ENCODE measurements at places on chromosomes 13 and 19.

DNA sequence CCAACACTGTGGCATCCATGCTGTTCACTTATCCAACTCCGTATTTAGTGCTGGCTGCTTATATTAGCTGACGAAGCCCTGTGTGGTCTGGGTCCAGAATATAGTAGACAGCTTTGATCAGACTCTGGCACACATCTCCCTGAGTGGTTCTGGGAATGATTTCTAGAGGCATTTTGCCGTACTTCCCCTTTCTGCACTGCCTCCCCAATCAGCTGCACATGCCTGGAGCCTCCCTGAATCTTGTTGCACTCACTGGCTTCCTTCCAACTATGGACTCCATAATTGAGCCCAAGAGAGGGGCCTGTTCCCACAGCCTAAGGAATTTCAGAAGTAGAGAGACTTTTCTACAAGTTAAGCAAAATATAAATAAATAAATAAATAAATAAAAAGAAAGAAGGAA, 30.4 kb upstream of the PCDH8 start:
- no peak for DNase-seq

DNA sequence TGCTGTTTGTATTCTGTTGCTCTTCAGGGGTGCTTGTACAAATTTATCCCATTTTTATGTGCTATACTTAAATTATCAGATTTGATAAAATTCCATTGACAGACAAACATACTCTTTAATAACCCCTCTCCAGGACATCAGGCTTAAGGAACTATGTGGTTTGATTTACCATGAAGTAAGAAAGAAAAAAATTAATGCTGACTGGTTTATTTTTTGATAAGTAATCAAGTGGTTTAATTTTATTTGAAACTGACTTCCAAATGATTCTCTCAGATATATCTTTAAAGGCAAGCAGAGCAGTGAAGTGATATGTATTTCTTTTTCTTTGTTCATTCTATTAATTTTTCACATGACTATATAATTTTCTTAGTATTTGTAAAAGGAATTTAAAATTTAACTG, 1168.1 kb downstream of the OLFM4 start:
- DNase-seq, result no peak

- DNase-seq, result no peak
Measured at GRCh38 chr13:63308549-63309165, 1893.0 kb upstream of the PCDH20 start.

DNA sequence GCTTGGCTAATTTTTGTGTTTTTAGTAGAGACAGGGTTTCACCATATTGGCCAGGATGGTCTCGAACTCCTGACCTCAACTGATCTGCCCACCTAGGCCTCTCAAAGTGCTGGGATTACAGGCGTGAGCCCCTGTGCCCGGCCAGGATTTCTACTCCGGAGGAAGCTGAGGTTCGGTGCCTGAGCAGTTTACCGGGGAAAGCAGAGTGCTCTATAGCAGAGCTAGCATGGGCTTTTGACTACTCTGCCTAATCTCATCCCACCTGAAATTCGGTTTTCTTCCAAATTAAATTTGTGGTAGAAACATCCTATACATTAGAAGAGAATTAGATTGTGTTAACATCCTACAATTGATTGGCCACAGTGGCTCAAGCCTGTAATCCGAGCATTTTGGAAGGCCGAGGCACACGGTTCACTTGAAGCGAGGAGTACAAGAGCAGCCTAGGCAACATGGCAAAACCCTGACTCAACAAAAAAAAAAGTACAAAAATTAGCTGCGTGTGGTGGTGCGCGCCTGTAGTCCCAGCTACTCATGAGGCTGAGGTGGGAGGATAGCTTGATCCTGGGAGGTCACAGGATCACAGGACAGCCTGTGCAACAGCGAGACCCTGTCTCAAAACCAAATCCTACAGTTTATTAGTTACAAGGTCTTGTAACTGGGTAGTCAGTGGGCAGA, 1.6 kb downstream of the RPL13A start:
- no peak for DNase-seq

GRCh38 chr13:47621931-47622330, 379.1 kb downstream of the SUCLA2 start:
- no peak for DNase-seq

DNA sequence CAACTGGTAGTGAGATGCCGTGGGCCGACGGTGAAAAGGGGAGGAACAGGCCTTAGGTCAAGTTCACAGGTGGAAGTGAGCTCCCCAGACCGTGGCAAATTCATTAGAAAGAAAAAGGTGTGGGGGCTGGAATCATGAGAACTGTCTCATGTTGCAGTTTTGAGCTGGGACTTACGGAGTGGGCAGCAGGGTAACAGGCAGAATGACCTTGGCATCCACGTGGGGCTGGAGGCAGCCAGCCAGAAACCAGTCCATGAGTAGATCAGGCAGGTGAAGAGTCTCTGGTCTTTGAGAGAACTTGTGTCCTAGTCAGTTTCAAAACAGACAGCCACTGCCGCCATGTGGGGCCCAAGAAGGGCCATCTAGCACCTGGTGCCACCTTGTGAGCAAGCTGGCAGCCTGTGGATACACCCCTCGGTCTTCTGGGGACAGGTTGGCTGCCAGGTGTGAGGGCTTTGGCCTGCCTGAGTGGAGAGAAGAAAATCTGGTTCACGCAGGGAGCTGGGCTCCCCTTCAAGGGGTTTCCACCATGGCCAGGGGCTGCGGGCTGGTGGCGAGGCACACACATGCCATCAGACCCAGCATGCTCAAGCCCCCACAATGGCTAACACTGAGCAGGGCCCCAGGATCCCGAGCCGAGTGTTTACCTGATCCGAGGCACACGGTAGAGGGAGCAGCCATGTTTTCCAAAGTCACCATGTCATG, 23.9 kb downstream of the TSSK6 start:
- no peak for DNase-seq

DNA sequence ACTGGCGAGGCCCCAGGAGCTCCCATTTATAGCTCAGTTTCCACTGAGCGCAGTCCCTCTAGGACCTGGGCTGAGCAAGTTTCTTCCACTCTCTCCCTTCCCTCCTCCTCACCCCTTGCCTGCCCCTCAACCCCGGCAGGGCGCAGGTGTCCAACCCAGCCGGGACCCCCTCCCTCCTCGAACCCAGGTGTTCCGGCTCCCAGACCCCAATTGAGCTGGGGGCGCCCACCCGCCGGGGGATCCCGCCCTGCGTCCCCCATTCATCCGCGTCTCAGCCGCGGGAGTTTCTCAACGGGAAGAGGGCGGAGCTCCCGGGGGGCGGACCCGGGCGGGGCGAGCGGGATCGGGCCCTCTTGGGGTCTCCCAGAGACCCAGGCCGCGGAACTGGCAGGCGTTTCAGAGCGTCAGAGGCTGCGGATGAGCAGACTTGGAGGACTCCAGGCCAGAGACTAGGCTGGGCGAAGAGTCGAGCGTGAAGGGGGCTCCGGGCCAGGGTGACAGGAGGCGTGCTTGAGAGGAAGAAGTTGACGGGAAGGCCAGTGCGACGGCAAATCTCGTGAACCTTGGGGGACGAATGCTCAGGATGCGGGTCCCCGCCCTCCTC, at the start of gene KIRREL2:
Gene KIRREL2, plus strand, starts transcription at position 366 of the 604 bp plus-strand sequence. Its CDS starts 209 bp downstream, at position 575.
- DNase-seq, result no peak

All from CD4-positive, alpha-beta T cell treated with Interleukin-4 for 1 hour (primary cell).